ENCODE measurements at places on chromosomes 1 and 21.

- no peak for DNase-seq
Observed at GRCh38 chr1:185500001-185500626, 183.1 kb upstream of the IVNS1ABP start.

DNA sequence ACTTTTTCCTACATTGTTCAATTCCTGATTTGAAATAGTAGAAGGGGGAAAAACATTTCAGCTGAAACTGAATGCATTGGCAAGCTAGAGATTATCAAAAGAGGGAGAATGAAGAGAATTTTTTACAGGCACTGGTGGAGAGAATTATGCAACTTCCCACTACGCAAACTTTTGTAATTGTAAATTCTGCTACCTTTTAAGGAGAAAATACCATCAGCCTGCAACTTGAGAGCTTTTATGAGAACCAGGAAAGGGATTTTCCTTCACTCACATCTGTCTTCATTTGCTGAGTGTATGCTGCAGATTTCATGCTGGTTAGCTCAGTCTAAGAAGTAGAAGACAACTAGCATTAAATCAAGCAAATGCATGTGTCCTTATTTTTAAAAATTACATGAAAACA lies 43.7 kb downstream of the ADAMTS1 start:
- no peak for DNase-seq

DNA sequence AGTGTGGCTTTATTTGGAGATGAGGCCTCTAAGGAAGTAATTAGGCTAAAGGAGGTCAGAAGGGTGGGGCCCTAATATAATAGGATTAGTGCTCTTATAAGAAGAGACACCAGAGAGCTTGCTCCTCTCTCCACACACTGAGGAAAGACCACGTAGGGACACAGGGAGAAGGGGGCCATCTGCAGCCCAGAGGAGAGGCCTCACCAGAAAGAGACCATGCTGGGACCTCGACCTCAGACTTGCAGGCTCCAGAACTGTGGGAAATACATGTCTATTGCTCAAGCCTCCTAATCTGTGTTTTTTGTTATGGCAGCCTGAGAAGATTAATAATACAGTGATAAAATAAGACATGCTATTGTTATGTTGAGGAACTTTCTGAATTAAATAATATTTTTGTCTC lies 8.3 kb downstream of the RCAN1 start:
- DNase-seq, result no peak

- DNase-seq, result no peak
Observed at GRCh38 chr1:172813330-172813729, 154.4 kb downstream of the FASLG start.

GRCh38 chr1:175735144-175735543 lies 8.3 kb downstream of the TNR start:
- DNase-seq, result no peak

GRCh38 chr1:89872567-89872966 lies 51.7 kb downstream of the LRRC8D start:
- no peak for DNase-seq

All from heart left ventricle (tissue), 16 donors.